ENCODE measurements at places on chromosomes 1 and 21.

DNA sequence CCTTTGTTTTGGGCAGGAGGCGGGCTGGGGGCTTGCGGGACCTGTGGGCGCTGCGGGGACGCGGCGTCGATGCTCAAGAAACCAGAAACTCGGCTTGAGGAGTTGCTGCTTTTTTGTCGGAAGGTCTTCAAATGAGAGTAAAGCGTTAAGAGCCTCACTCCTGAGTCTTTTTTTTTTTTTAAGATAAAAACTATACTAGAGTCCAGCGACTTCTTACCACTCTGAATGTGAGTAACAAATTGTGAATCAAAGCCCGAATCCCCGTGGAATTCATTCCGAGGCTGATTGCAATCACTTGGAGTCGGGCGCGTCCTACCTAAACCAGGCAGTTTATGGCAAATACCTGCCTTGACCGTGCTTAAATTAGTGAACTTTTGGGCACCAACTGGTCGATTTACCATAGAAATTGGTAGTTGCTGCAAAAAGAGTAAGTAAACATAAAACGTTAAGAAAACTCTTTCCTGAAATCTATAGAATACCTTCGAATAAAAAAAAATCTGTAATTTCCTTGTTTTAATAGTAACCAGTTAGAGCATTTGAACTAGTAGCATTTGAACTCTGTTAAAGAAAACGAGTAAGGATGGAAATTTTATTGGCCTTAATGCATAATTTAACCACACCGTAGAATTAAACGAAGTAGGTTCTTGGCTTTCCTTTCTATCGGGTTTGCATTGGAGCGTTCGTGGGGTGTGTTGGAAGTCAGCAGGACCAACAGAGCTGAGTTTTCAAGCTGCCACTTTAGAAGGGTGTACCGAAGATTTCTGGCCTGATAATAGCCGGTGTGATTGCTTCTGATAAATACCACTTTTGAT is 769 bp downstream of the GPSM2 start:
- peak; percentile 35 for DNase-seq

DNA sequence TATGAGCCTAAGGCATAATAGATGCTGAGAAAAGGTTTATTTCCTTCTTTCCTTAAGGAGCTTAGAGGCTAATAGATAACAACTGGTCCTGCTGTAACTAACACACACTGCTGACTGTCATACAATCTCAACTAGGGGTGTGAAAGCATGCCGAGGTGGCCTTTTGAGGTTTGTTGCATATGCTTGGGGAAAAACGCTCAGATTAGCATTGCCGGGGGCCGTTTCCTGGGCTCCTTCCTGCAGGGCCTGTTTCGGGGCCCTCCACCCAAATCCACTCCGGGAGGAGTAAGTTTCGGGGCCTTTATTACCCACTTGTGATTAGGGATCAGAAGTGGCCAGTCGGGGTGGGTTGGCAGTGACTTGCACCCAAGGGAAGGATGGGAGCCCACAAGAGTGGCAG is 27.2 kb upstream of the RCSD1 start:
- no peak for DNase-seq

DNA sequence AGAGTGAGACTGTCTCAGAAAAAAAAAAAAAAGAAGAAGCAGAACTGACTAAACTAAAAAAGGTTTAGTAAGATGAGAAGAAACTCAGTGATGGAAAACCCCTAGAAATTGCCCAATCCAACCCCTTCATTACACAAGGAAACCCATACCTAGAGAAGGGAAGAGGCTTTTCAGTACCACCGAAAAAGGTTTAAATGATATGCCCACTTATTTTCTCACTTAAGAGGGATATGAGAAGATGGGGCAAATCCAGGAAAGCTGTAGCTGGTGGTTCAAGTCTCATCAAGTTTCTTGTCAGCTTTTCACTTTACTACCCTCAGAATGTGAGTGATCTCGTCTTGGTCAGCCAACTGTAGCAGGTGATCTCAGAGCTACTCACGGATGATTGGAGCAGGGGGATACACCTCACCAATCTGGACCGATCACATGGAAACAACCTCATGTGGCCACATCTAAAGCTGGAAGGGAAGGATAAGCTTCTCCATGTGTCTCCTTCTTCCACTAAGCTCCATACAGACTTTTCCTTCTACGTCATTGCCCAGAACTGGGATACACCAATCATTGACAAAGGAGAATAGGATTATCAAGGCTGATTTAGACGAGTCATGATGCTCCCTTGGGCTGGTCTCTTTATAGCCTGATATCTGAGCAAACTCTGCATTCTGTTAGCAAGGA is 126.7 kb upstream of the POU3F1 start:
- DNase-seq: no peak

- DNase-seq: no peak
Observed at GRCh38 chr1:172717722-172718465, 59.0 kb downstream of the FASLG start.

DNA sequence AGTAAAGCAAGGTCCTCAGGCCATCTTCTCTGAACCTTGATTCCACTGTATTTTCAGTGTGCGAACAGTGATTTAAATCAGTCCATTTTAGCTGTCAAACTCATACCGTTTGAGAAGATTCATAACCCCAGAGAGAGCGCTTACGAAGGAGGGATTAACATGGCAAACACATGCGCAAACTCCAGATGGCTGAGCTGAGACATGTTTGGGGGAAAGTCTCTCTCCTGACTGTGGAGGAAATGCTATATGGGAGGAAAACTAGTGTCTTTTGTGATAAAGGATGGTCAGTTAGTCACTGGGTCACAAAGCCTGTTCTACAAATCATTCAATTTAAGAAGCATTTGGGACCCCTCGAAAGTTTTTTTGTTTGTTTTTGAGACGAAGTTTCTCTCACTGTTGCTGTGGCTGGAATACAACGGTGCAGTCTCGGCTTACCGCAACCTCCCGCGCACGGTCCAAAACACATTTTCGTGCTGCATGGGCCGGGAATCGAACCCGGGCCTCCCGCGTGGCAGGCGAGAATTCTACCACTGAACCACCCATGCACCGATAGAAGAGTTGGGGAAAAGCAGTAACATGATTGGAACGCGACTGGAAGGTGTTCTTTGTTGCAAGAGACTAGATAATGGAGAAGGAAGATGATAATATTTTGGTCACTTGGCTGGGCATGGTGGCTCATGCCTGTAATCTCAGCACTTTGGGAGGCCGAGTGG is 58.4 kb upstream of the CXADR start:
- DNase-seq: peak; percentile 73

DNA sequence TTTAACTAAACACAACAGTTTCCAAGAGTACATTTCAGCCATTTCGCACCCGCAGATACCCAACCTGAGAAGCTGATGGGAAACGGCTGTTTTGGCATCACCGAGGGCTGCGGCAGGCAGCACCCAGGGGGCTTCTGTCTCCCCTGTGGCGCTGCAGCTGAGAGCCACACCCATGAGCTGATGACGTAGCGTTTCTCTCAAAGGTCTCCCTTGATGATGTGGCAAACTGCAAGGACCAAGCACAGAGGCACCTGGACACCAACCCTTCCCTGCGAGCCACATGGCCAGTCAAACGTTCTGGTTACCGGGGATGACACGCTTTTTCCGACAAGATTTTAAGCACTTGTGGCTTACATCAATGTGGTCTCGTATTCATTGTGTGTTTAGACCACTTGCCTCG is 150.8 kb upstream of the ERG start:
- DNase-seq: no peak

- no peak for DNase-seq
Observed at GRCh38 chr1:37741130-37741529, 23.8 kb downstream of the EPHA10 start.

GRCh38 chr1:230948301-230948700 is 30.4 kb downstream of the TTC13 start:
- DNase-seq: no peak

DNA sequence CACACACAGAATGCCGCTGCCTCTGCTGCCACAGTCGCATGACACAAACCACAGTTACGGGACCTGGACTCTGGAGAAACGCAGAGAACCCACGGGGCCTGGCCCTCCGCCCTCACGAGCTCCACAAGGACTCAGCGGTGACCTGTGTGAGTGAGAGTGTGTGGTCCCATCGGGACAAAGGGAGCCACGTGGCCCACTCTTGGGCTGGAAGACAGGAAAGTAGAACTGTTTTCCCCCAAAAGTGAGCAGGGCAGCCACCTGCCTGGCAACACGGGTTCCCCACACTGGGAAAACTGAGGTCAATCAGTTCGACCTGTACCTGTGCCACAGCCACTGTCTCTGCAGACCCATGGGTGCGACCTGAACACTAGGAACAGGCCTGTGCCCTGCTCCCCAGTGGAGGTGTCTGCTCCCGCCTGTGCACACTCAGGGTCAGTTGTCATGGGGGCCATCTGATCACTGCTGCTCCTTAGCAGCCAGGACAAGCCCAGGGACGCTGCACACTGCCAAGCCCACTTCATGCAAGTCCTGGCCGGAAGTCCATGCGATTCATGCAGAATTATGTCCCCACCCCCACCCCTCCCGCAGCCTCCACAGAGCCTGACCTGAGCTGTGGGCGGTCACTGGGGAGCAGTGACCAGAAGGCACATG is 54.4 kb upstream of the ADARB1 start:
- DNase-seq: no peak

- no peak for DNase-seq
Observed at GRCh38 chr1:176619261-176619660, 156.3 kb downstream of the PAPPA2 start.

DNA sequence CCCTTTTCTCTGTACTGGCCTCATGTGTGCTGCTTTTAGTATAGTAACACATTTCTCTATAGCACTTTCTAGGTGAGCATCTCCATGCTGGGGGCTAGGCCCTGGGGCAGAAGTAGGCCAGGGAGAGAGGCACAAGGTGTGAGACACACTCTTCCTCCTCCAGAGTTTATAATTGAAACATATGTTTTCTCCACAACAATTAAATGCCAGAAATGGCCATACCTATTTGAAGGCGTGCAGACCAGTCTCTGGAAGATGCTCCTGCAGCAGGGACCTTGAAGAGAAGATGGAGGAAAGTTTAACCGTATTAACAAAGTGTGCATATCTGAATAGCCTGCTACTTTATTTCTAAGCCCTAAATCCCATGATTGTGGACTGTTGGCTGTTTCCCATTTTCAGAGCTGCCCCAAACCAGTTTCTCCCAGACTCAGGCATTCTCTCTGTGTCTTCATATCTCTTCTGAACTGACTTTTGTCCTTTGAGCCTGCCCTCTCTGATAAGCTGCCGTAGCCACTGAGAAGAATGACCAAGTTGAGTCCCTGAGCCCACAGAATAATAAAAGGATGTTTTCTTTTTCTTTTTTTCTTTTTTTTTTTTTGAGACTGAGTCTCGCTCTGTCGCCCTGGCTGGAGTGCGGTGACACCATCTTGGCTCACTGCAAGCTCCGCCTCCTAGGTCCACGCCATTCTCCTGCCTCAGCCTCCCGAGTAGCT is 81.3 kb downstream of the LRRC8D start:
- DNase-seq: no peak

DNA sequence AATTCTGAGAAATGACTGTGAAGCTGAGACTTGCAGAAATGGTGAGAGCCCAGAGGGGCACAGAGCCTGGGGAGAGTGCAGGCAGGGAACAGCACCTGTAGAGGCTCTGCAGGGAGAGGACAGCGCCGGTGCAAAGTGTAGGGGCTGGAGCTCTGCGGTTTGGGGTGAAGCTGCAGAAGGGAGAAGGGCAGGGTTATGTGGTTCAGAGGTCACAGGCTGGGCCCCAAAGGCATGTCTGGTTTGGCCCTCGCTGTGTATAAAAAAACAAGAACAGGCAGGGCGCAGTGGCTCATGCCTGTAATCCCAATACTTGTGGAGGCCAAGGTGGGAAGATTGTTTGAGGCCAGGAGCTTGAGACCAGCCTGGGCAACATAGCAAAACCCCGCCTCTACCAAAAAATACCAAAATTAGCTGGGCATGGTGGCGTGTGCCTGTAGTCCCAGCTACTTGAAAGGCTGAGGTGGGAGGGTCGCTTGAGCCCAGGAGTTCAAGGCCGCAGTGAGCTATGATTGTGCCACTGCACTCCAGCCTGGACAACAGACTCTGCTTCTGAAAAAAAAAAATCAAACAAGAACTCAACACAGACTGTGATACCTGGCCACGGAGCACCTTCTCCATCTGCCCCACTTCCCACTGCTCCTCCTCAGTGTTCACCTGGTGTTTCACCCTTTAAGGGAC is 29.1 kb downstream of the SERINC2 start:
- DNase-seq: no peak

DNA sequence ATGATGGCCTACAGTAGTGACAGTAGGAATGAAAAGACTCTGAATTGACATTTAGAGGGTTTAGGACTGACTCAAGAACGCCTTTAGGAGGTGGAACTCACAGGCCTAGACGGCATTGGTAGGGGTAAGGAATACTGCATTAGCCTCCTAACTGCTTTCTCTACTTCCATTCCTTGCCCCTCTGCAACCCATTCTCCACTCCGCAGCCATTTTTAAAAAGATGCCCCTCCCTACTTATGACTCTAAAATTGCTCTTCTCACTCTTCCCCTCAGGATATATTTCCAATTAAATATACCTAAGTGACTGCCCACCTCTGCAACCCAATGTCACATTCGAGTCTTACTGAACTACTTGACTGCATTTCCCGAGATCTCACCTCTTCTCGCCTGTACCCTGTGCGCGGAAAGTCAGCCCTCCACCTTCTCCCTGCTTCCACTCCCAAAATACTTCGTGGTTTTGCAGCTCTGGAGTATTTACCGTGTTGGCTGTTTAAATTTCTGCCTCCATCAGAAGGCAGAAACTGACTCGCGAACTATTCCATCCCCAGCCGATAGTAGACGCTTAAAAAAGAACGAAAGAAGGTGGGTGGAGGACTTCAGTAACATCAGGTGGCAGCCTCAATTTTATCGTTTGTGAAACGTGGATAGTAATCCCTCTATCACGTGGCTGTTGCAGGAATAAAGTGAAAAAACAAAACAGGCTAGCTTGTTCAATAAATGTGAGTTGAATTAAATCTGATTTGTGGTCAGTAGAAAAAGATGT is 1.1 kb upstream of the YBX1 start:
- peak; percentile 99 for DNase-seq

- DNase-seq: no peak
Observed at GRCh38 chr1:208256556-208256955, 12.4 kb upstream of the PLXNA2 start.

DNA sequence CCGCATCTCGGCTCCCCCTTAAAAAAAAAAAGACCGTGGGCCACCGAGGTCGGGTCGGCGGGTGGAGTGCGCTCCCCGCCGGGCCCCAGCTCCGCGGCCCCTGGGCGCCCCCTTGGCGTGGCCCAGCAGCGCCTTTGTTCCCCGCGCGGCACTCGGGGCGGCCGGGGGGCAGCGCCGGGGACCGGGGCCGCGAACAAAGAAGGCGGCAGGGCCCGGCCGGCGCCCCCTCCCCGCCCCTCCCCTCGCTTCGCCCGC is 571 bp downstream of the MARCKSL1 start:
- no peak for DNase-seq

DNA sequence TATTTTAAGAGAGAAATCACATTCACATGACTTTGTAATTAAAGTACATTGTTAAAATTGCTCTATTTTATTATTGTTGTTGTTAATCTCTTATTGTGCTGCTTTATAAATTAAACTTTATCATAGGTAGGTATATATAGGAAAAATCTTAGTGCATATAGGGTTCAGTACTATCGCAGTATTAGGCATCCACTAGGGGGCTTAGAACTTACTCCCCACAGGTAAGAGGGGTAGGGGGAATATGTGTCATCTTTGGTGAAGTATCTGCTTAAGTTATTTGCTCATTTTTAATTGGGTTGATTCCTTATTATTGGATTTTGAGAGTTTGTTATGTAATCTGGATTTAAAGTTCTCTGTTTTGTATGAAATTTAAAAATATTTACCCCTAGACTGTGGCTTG is 385.2 kb downstream of the DUSP10 start:
- no peak for DNase-seq

All from NCI-H748 treated with DMSO at 0.1 percent for 48 hours (cell line).